NCI-H82 (cell line): ENCODE measurements at places on chromosomes 11 and 22.
A peak's percentile ranks its signal among the peaks of the same experiment; 100 is the strongest.

GRCh38 chr11:63022441-63022840 is 6.8 kb upstream of the SLC22A8 start:
- peak; percentile 89 for DNase-seq

- peak; percentile 98 for DNase-seq
These were observed 71.4 kb upstream of the GRK3 start for GRCh38 chr22:25492841-25493734.

DNA sequence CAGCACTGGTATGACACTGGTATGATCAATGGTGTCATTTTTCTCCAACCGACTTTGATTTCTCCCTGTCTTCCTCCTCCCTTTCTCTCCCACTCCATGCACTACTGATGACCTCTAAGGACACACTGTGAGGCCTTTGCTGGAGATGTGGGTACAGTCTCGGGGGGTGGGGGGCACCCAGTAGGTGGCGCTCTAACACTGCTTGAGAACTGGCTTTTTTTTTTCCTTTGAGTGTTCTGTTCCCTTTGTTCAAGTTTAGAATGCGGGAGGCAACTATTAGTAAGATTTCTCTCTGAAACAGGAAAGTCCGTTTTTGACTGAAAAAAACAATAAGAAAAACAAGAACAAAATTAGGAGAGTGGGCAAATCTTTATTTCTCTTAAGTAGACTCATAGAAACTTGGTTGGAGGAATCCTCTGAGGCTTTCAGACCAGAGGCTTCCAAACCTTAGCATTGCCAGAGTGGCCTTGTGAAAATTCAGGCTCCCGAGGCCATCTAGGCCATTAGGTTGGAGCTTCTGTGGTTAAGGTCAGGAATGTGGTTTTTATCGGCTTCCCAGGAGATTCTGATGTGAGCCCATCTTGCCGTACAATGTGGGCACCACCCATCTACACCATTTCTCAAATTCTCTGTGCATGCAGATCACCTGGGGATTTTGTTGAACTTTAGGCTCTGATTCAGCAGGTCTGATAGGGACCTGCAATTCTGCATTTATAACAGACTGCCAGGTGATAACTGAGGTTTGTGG is 43.2 kb downstream of the PANX1 start:
- DNase-seq = peak; percentile 49

DNA sequence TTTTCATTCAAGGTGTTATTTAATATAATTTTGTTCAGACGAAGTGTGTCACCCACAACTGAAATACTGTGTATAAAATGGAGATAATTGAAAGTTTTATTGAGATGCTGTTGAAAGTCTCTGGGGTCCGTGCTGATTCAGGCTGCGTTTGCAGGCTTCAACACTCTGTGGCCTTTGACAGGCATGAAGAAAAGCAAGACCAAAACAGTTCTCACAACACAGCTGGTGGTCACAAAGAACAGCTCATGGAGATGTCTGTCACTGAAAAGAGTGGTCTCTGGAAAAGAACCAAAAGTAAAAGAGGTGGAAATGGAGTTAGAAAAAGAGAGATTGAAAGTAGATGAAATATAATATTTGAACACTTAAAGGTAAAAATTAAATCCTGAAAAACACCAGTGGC is 9.8 kb upstream of the MPPED2 start:
- no peak for DNase-seq

DNA sequence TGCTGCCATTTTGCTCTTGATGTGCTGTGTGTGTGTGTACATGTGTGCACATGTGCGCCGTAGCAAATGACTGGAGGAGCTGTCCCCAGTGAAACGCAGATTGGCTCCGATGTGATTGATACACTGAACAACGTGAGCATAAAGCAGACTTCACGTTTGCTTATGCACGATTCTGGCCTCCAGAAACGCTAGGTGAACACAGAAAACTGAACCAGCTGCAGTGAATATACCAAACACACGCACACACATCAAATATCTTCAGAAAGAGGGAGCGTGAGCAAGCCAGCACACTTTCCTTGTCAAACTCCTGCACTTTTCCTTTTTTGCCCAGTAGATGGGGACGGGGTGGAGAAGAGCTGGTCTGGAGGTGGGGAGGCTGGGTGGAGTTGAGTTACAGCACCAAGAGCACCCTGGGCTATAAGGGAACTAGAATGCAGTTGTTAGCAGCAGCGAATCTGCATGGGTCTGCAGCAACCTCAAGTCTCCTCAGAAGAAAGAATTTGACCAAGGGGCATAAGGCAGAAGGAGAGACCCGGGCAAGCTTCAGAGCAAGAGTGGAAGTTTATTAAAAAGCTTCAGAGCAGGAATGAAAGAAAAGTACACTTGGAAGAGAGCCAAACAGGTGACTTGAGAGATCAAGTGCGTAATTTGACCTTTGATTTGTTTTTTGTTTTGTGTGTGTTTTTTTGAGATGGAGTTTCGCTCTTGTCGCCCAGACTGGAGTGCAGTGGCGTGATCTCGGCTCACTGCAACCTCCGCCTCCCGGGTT is 77.8 kb upstream of the CADM1 start:
- DNase-seq = peak; percentile 63

DNA sequence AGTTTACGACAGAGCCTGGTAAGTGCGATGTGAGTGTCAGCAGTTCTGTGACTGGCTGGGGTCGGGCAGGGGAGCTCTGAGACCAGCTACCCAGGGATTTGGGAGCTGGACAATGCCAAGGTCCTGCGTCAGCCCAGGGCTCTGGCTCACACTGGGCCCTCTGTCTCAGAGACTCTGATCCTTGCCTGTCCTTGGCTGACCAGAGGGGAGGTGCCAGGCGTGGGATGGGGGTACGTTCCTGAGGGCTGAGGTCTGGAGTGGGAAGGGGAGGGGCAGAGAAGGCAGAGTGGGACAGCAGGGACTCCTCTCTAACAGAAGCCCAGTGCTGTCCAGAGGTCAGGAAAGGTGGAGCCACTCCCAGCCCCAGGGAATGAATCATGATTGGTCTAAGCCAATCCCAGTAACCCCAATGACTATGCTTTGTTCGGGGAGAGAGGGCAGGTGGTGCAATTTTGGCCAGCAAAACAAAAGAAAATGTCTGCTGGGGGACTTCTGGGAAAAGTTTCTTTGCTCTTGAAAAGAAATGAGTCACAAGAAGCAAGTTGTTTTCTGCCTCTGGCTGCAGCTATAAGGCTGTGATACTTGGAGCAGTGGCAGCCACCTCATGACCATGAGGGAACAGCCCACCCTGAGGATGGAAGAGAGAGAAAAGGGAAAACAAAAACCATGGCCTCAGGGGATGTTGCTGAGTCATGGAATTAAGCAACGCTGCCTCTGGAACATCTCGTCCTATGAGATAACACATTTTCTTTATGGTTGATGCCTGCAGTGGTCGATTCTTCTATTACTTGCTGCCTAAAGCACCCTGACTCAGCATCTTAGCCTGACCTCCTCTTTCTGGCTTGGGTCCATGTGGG is 108.3 kb downstream of the CHST1 start:
- DNase-seq = no peak

- DNase-seq = peak; percentile 42
These were observed 54.6 kb downstream of the SPECC1L start for GRCh38 chr22:24325105-24325757.

GRCh38 chr11:126400019-126400418 is 44.5 kb downstream of the ST3GAL4 start:
- no peak for DNase-seq

- no peak for DNase-seq
These were observed 51.6 kb downstream of the CYTH4 start for GRCh38 chr22:37333724-37334460.

GRCh38 chr11:65008873-65009272 is 5.1 kb upstream of the ARL2 start:
- DNase-seq = no peak
